ENCODE measurements at places on chromosomes 2 and 18.

DNA sequence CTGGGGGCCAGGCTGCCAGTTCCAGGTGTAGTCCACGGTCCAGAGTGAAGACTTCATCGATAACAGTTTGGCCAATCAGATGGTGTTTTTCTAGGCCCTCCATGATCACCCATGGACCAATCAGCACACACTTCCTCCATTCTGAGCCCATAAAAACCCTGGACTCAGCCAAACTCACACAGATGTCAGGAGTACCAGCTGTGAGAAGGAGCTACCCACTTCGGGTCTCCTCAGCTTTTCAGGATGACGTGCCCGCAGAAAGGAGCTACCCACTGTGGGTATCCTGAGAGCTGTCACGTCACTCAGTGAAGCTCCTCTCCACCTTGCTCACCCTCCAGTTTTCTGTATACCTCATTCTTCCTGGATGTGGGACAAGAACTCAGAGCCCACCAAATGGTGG is 210.0 kb upstream of the RASGRP3 start:
- DNase-seq: no peak

- DNase-seq: no peak
Observed at GRCh38 chr2:207546822-207547221, 17.1 kb downstream of the CREB1 start.

DNA sequence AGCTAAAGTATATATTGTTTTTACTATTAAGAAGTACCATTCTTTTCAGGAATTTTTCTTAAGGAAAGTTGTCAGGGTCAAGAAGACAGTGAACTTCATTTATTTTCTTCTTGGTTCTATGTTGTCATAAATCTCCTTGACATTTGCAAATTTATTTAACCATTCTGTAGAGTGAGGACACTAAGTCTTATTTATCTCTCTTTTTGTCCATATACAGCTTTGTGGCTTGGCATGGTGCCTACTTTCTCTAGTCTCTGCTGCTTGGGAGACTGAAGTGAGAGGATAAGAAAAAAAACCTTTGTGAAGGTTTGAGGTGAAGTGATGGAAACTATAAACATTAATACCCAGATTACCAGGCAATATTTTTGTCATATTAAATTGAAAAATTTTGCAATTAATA is 1389.4 kb downstream of the SUCLG1 start:
- DNase-seq: no peak

- no peak for DNase-seq
Observed at GRCh38 chr2:224958873-224959272, 83.4 kb downstream of the DOCK10 start.

DNA sequence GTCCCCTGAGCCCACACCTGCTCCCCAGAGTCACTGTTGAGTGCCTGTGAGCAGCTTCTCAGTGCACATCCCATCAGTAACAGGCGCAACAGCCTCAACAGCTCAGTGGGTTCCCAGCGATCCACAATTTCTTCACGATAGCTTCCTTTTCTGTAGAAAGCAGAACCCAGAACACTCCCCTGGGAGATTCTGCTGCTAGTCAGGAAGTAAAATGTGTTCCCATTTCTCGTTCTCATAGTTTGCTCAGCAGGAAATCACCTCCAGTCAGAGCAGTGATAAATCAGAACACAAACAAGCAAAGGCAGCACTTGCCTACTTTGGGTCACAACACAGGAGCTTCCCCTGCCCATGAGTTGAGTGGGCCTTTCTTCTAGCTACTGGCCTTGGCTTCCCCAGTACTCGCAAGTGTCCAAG is 48.9 kb upstream of the ATG16L1 start:
- no peak for DNase-seq
